Lung (tissue), 17 donors: ENCODE measurements at places on chromosomes 3 and 15.

DNA sequence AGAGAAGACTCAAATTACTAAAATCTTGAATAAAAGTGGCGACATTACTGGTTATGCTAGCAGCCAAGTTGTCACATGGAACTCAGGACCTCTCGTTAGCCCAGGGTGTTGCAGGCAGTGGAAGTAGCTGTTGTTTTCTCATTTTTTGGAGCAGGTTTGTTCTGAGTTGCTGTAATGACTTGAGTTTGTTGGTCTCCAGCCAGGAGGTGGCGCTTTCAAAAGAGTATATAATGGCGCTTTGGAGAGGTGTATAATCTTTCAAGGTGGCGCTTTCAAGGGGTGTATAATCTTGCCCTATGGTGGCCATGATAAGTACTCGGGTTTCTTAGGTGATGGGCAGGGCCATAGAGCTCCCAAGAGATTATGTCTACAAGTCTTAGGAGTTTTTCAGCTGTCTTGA is 632.7 kb downstream of the NTRK3 start:
- H3K27ac ChIP-seq: no peak overlapping the region
- H3K27me3 ChIP-seq: no peaks in the 10 kb centered on the region
- H3K36me3 ChIP-seq: no peaks in the 10 kb centered on the region

DNA sequence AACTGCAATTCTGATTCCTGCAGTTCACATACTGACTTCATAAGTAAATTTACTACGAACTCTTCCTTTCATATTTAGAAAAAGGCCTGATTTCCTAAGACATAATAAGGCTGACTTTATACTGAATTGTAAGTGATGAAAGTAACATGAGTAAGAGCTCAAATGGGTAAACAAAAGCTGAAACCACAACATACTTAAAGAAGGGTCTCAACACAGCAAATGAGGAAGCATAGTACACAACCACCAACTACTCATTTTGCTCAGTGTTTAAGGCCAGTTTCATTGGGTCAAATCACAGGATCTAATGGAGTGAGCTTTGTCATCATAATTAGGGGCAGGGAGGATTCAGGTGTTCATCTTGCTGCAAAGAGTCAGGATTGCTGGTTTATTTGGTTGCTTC is 81.4 kb downstream of the SETD2 start:
- H3K4me1 ChIP-seq: no peaks in the 10 kb centered on the region
- no peak for DNase-seq
- H3K27ac ChIP-seq: no peak overlapping the region
- no peak overlapping the region for H3K4me3 ChIP-seq
- no peaks in the 10 kb centered on the region for H3K27me3 ChIP-seq

DNA sequence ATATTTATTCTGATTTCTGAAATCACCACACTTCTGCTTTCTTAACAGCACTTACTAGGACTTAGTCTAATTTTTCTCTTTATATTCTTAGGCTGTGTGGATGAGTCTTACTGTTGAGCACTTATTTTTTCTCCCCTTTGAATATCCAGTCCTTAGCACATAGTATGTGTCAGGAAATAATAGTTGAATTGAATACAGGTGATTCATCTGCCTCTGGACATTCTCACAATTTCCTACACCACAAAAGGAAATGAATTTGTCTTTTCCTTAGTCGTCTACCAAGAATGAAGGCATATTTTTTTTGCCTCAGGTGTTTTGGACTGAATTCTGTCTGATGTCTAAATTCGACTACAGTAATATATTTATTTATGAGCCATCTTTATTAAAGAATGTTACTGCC is 204.2 kb downstream of the GHSR start:
- no peak for DNase-seq
- no peaks in the 10 kb centered on the region for H3K27me3 ChIP-seq
- H3K36me3 ChIP-seq: peaks cover 6% of the 10 kb centered on the region

GRCh38 chr3:169288553-169288952 is 375.0 kb downstream of the MECOM start:
- no peaks in the 10 kb centered on the region for H3K36me3 ChIP-seq
- H3K27me3 ChIP-seq: no peaks in the 10 kb centered on the region
- H3K4me1 ChIP-seq: peaks cover 23% of the 10 kb centered on the region
- DNase-seq: no peak
- no peak overlapping the region for H3K27ac ChIP-seq

DNA sequence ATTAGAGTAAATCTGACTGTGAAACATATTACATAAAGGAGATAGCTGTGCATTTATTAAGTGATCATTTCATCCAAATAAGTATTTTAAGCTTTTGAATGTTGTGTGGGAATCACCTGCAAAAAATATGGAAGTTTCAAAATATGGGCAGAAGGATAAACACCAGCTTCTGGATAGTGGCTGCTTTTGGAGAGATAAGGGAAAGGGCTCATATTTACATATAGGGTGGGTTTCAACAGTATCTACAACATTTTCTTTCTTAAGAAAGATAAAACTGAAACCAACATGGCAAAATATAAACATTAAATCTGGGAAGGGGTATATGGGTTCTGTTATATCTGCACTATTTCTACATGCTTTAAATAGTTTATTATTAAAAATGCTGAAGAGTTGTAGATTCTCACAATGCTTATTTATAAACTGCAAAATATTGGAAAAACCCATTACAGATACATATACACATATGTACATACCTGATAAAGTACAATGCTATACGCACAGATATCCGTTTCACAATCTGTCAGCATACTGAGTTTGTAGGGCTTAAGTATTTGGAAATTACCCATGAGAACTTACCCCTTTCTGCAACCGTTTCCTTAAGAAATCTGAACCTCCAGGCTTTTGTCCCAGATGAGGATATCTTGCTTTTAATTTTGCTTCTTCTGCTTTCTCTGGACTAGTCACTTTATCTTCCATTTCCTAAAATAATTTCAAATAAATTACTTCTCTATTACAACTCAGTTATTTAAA is 12.1 kb downstream of the ARPP19 start:
- no peak for DNase-seq
- H3K4me1 ChIP-seq: no peaks in the 10 kb centered on the region
- H3K27me3 ChIP-seq: no peaks in the 10 kb centered on the region
- no peak overlapping the region for H3K27ac ChIP-seq
- peaks cover 4% of the 10 kb centered on the region for H3K36me3 ChIP-seq

DNA sequence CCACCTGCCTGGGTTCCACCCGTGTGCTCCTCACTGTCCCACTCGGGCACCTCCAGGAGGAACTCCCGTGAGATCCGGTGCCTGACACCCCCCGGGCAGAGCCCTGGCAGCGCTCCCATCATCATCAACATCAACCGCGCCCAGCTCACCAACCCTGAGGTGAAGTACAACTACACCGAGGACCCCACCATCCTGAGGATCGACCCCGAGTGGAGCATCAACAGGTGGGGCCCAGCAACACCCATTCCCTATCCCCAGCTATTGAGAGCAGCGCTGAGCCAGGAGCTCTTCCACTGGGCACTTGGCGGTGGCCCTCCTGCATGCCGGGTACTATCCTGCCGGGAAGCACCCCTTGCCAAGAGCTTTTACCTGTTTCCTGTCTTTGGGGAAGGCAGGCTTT is 33.5 kb downstream of the PLXNA1 start:
- no peak for DNase-seq
- no peaks in the 10 kb centered on the region for H3K4me1 ChIP-seq
- H3K27me3 ChIP-seq: no peaks in the 10 kb centered on the region
- no peak overlapping the region for H3K4me3 ChIP-seq
- no peak overlapping the region for H3K27ac ChIP-seq
- H3K36me3 ChIP-seq: peaks cover 82% of the 10 kb centered on the region

DNA sequence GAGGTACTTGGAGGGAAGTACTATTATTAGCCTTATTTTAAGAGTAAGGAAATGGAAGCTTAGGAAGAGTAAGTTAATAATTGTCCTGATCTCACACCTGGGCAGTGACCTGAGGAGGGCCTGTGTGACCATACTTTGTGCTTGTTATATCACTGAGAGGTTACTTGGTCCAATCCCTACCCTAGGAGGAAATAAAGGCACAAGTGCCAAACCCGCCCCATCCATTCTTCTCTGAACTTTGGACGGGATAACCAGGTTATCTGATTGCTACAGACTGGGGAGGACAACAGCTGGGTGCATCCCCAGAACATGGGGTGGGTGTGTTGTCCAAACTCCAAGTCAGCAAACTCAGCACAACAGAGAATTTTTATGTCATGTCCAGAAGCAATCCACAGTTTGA is 77.7 kb upstream of the NR2E3 start:
- H3K4me3 ChIP-seq: no peak overlapping the region
- no peaks in the 10 kb centered on the region for H3K4me1 ChIP-seq
- DNase-seq: no peak

DNA sequence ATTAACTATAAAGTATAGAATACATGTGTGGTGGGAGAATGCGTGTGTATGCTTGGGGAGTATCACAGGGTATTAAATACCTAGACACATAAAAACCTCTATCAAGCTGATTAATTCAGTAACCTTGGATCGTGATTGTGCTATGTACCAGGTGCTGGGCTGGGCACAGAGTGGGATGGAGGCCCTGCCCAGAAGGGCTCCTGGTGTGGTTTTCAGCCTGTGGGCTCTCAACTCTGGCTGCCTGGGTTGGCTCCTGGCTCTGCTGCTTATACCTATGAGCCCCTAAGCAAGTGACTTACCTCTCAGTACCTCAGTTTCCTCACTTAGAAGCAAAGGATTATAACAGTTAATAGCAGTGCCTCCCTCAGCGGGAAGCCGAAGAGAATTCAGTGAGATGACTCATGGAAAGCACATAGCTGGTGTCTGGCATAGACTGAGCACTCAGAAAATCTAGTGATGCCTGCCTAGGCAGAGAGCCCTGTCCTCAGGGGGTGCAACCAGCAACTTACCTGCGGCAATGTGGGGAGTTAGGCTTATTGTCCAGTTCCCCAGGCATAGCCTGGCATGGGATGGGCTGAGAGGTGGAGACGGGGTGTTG is 90.6 kb upstream of the MYZAP start:
- no peaks in the 10 kb centered on the region for H3K36me3 ChIP-seq
- no peak for DNase-seq
- H3K4me3 ChIP-seq: no peak overlapping the region

- H3K4me3 ChIP-seq: no peak overlapping the region
- no peaks in the 10 kb centered on the region for H3K27me3 ChIP-seq
- H3K27ac ChIP-seq: no peak overlapping the region
- H3K4me1 ChIP-seq: peaks cover 18% of the 10 kb centered on the region
Observed at GRCh38 chr3:171811913-171812335, 1.6 kb upstream of the PLD1 start.

DNA sequence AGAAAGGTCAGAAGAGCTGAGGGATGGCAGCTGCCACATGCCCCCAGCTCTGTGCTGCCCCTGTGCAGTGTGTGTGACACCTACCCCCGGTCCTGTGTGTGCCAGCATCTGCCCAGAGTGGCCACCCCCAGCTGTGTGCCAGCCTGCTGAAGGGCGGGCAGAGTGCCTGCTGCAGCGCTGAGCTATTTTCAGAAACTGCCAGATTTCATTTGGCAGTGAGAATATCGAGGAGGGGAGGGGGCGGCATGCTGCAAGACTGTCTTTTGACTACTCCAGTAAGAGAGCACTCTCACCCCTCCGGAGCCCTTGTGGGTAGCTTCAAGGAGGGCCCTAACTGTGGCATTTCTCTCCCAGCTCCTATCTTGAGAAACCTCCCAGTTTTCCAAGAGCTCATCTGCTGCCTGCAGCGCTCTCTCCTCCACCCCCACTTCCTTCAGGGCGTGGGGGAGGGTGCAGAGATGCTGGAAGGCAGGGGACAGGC is 25.2 kb upstream of the DOCK3 start:
- H3K4me1 ChIP-seq: no peaks in the 10 kb centered on the region
- no peaks in the 10 kb centered on the region for H3K27me3 ChIP-seq
- no peak overlapping the region for H3K4me3 ChIP-seq
- DNase-seq: no peak
- no peaks in the 10 kb centered on the region for H3K36me3 ChIP-seq

DNA sequence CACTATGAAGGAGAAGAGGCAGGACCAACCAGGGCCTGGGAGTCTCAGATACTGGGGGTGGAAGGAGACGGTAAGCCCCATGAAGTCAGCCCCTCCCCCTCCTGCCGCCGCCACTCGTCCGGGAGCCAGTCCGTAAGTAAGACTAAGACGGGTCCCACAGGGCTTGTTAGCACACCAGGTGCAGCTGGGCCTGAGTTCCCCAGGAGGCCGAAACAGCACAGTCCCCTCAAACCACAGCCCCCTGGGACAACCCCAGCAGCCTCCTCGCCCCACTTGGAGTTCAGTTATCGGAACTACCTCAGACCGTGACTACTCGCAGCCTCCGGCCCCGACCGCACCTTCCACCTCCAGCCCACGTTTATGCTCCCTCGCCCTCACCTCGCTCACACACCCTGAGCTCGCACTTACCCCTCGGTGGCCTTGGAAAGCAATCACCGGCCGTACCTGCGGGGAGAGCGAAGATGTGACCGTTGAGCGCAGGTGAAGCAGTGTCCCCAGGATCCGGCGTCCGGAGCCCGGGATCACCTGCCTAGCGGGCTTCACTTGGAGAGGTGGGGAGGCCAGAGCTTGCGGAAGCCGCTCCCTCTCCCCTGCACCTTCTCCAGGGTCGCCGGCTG is 557 bp downstream of the ELL3 start:
- peaks cover 15% of the 10 kb centered on the region for H3K36me3 ChIP-seq
- peak overlapping the region; percentile 62 for H3K27ac ChIP-seq
- H3K4me3 ChIP-seq: peak overlapping the region; percentile 25
- DNase-seq: peak; percentile 35
- H3K4me1 ChIP-seq: peaks cover 7% of the 10 kb centered on the region

GRCh38 chr3:16374935-16375245 is 109.9 kb downstream of the OXNAD1 start:
- H3K27me3 ChIP-seq: no peaks in the 10 kb centered on the region
- peaks cover 8% of the 10 kb centered on the region for H3K36me3 ChIP-seq
- H3K27ac ChIP-seq: no peak overlapping the region

DNA sequence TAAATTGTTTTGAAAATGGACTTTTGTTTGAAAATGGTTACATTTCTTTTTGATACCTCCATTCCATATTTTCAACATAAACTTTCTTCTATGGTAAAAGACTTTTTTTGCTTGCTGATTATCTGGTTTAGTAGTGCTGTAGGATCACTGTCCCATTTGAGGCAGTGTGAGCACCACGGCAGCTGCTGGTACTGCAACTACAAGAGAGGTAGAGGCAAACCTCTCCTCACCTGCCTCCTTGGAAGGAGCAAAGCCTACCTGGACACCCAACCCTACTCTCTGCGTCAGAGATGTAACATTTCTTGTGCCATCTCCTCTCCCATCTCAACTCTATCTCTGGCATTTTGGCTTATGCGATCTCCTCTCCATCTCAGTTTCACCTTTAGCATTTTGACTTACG is 460.1 kb downstream of the SHQ1 start:
- H3K4me3 ChIP-seq: no peak overlapping the region
- H3K36me3 ChIP-seq: no peaks in the 10 kb centered on the region
- H3K27ac ChIP-seq: no peak overlapping the region

- H3K36me3 ChIP-seq: no peaks in the 10 kb centered on the region
- no peak overlapping the region for H3K27ac ChIP-seq
- peaks cover 4% of the 10 kb centered on the region for H3K4me1 ChIP-seq
- H3K27me3 ChIP-seq: peaks cover 33% of the 10 kb centered on the region
Observed at GRCh38 chr3:180036092-180036670, 556 bp downstream of the PEX5L start.

- no peak for DNase-seq
- H3K27me3 ChIP-seq: no peaks in the 10 kb centered on the region
- no peaks in the 10 kb centered on the region for H3K4me1 ChIP-seq
- H3K4me3 ChIP-seq: no peak overlapping the region
- H3K36me3 ChIP-seq: no peaks in the 10 kb centered on the region
Observed at GRCh38 chr3:160084998-160085397, 96.4 kb downstream of the IL12A start.

GRCh38 chr3:196617256-196617655 is 22.2 kb upstream of the NRROS start:
- H3K27ac ChIP-seq: no peak overlapping the region
- H3K27me3 ChIP-seq: no peaks in the 10 kb centered on the region
- no peaks in the 10 kb centered on the region for H3K36me3 ChIP-seq
- H3K4me3 ChIP-seq: no peak overlapping the region
